KBM-7 (cell line): ENCODE measurements at places on chromosomes 7 and 10.

DNA sequence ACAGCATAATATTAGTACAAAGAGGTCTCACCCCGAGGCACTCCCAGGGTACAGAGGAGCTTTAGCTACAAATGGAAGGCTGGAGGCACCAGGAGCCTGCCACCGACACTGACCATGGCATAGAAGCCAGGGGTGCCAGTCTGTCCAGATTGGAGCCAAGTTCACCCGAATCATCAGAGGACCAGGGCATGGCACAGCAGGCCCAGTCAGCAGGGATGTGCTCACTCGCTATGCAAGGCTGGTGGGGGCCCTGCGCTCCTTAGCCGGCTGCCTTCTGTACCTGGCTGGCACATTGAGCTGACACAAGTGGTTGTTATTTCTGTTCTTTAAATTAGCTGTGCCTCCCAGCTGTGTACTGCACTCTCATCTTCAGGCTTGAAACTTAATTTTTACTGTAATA is 149.3 kb downstream of the TCERG1L start:
- no peak for DNase-seq

GRCh38 chr7:80439894-80440821 is 71.7 kb downstream of the GNAT3 start:
- no peak for DNase-seq

DNA sequence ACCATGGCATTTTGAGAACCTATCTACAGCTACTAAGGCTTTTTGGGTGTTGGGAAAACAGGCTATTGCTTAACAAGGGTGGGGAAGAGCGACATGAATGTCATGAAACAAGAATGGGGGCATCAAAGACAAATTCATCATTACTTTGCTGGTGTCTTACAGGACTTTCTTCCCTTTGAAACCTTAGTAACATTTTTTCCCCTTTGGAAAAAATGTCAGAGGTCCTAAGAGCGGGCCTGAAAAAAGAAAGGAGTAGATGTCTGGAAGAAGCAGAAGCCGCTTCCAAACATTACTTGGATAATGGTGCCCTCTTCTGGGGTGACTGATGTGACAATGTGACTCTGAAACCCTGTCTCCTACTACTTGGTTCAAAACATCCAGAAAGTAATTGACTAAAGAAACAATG is 3.8 kb upstream of the DDX50 start:
- peak; percentile 80 for DNase-seq

DNA sequence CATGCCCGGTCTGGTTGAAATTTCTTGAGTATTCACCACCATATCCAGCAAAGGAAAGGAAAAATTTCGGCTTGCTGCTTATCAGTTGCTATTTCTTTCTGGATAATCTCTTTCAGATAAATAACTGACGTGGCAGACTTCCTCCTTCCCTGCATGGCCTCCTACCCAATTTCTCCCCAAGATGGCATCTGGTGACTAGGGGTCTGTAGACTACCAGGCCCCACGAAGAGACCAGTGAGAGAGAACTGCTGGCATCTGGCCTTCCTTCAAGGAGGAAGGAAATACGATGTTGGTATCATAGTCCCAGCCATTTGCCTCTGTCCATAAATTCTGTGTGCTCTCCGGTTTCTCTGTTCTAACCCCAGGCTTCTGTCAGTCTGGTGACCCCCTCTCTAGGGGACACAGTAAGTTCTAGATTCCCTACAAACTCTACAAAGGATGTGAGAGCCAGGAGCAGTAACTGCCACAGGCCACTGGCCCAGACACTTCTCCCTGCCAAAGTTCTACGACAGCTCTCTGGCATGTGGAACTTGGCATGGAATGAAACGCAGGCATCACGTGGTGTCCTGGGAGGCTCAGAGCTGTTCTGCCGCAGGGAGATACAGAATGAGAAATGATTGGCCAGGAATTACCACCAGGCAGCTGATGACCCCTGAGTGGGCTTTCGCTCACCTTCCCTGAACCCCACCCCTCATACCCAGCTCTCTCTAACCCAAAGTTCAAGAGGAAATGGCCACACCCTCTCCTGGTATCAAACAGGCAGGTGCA is 30.0 kb upstream of the MSRB2 start:
- DNase-seq: no peak

GRCh38 chr7:64793106-64793755 is 997 bp upstream of the ZNF138 start:
- no peak for DNase-seq

DNA sequence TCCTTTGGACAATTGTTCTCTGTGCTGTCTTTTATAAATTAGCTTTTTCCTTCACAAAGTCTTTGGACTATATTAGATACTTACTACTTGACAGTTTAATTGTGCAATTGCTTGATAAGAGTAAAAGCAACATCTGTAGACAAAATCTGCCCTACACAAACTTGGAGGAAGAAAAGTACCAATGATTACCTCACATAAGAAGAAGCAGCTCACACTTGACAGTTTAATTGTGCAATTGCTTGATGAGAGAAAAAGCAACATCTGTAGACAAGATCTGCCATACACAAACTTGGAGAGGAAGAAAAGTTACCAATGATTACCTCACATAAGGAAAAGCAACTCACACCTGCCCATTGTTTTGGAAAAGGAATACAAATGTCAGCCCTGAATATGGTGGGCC is 17.1 kb upstream of the SCIN start:
- no peak for DNase-seq

- peak; percentile 42 for DNase-seq
Measured at GRCh38 chr10:11483201-11484148, 128.0 kb downstream of the USP6NL start.

- no peak for DNase-seq
Measured at GRCh38 chr7:1487466-1487865, 16.7 kb downstream of the INTS1 start.

- no peak for DNase-seq
Measured at GRCh38 chr7:97871659-97872024, 566 bp downstream of the ASNS start.

DNA sequence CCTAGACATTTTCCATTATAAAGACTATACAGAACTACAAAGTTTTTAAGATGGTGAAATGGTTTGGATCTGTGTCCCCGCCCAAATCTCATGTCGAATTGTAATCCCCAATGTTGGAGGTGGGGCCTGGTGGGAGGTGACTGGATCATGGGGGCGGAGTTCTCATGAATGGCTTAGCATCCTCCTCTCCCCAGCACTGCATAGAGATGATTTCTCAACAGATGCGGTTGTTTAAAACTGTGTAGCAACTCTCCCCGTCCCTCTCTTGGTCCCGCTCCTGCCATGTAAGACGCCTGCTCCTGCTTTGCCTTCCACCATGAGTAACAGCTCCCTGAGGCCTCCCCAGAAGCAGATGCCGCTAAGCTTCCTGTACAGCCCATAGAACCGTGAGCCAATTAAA is 1.6 kb downstream of the FAM133B start:
- peak; percentile 57 for DNase-seq

GRCh38 chr7:11319491-11320274 is 346.0 kb downstream of the PHF14 start:
- no peak for DNase-seq

GRCh38 chr7:82250598-82250997 is 193.0 kb downstream of the CACNA2D1 start:
- no peak for DNase-seq

- no peak for DNase-seq
Measured at GRCh38 chr10:120530699-120531098, 73.7 kb downstream of the PLPP4 start.

DNA sequence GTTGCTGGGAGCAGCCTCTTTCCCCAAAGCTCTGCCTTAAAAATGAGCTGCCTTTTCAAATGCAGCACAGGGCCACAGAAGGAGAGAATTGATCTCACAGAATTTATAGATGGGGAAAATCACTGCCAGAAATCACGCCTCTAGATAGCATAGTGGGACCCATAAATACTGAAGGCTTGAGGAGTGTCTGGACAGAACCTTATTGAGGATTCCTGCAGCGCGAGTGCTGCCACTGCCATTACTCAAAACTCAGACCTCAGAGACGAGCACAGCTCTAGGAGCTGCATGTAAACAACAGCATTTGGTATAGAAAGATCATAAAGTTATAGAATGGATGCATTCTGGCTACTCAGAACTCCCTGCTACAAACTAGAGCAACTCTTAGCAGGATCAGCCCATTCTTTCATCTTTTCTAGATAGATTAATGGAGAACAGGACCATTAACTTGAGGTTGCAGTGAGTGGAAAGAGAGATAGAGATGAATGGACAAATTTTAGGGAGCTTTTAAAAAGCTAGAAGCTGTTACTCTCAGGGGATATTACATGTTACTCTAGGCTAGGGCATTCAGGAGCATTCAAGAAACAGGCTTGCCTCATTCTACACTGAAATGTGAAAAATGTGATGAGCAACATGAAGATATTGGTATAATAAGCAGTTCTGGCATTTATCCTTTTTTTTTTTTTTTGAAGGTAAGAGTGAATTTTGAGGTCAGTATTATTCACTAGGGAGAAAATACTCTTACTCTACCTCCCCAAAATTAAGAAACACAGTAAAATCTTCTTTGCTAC is 267.2 kb upstream of the SLC26A5 start:
- no peak for DNase-seq
